ENCODE measurements at places on chromosomes 12 and 14. TPM values are rescaled to one million over a fixed set of nuclear protein-coding genes. Genes with fewer than 3 reads are reported as not detected.

Gene GPR65
- total RNA-seq: not detected

Gene UBC
- 1,587 TPM for total RNA-seq

Gene LMNTD1
- not detected for total RNA-seq

Gene NOVA1
- total RNA-seq: 3.1 TPM

Gene PSMD9
- total RNA-seq: 241 TPM

GRCh38 chr14:50599700-50600444, 39.9 kb downstream of the ATL1 start:
- peak overlapping the region; percentile 44 for H3K27ac ChIP-seq
- H3K4me1 ChIP-seq: peaks cover 32% of the 10 kb centered on the region

GRCh38 chr12:130540376-130540775, 175.7 kb downstream of the RIMBP2 start:
- no peaks in the 10 kb centered on the region for H3K36me3 ChIP-seq
- H3K27me3 ChIP-seq: no peaks in the 10 kb centered on the region
- no peaks in the 10 kb centered on the region for H3K4me1 ChIP-seq
- no peak overlapping the region for H3K27ac ChIP-seq

GRCh38 chr12:15769586-15769985, 19.6 kb downstream of the EPS8 start:
- no peak for DNase-seq
- H3K27ac ChIP-seq: no peak overlapping the region
- peaks cover 10% of the 10 kb centered on the region for H3K4me1 ChIP-seq

DNA sequence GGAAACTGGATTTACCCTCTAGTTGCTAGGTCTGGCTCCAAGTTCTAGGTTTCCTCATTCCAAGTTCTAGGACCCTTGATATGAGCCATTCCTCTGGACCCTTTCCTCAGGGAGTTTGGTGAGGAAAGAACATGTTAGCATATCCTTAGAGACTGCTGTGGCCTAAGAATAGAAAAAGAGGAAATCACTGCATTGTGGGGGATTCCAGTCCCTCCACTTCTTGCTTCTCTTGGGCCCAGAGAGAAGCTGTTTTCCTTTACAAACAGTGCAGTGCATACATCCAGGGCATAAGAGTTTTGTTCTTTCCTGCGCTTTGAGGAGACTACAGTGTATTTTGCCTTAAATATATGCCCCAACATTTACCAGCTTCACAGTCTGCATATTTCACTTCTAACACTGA, 59.0 kb downstream of the LLPH start:
- H3K27ac ChIP-seq: no peak overlapping the region
- H3K27me3 ChIP-seq: no peaks in the 10 kb centered on the region
- no peak overlapping the region for H3K4me3 ChIP-seq
- H3K4me1 ChIP-seq: no peaks in the 10 kb centered on the region
- no peaks in the 10 kb centered on the region for H3K36me3 ChIP-seq

DNA sequence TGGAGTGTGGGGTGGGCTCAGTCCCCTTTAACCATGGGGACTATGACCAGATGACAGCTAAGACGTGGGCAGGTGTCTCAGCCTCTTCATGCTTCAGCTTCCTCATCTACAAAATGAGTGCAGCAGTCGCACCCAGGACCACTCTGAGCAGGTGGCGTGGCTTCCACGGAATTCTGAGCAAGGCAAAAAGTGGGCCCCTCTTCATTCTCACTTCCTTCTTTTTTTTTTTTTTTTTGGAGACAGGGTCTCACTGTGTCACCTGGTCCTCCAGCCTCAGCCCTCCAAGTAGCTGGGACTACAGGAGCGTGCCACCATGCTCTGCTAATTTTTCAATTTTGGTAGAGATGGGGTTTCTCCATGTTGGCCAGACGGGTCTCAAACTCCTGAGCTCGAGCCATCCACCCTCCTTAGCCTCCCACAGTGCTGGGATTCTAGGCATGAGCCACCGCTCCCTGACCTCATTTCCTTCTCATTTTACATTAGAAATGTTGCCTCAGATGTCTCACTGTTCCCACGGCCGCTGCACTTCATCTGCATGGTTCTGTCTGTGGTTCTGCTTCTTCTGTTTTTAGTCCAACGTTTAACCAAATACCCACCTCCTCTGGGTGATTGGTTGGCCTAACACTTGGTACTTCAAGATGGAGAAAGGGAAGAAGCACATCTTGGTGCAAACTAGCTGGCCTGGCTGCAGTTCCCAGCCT, 41.3 kb upstream of the BCL7A start:
- DNase-seq: no peak
- H3K27me3 ChIP-seq: no peaks in the 10 kb centered on the region
- no peak overlapping the region for H3K27ac ChIP-seq
- H3K4me1 ChIP-seq: no peaks in the 10 kb centered on the region
- H3K4me3 ChIP-seq: no peak overlapping the region

- H3K4me1 ChIP-seq: peaks cover 51% of the 10 kb centered on the region
- no peaks in the 10 kb centered on the region for H3K36me3 ChIP-seq
- H3K4me3 ChIP-seq: no peak overlapping the region
- peak overlapping the region; percentile 97 for H3K27ac ChIP-seq
These were observed 284.7 kb downstream of the DUSP6 start for GRCh38 chr12:89067421-89068187.

DNA sequence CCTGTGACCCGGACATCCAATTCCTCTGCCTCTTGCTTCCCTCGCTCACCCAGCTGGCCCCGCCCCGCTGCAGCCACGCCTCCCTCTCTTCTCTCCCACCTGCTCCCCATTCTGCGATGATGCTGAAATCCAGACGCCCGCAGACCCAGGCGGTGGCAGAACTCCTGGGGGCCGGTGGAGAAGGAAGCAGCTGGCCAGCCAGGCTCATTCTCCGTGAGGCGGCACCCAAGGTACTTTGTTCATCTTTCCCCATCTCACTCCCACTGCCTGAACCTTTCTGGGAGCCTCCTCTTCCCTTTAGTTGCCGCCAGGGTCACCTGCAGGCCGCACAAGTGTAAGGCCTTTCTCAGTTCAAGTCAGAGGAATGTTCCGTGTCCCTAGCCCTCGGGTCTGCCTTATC, 35.7 kb downstream of the FOXN4 start:
- no peaks in the 10 kb centered on the region for H3K27me3 ChIP-seq
- H3K36me3 ChIP-seq: no peaks in the 10 kb centered on the region
- no peak for DNase-seq

DNA sequence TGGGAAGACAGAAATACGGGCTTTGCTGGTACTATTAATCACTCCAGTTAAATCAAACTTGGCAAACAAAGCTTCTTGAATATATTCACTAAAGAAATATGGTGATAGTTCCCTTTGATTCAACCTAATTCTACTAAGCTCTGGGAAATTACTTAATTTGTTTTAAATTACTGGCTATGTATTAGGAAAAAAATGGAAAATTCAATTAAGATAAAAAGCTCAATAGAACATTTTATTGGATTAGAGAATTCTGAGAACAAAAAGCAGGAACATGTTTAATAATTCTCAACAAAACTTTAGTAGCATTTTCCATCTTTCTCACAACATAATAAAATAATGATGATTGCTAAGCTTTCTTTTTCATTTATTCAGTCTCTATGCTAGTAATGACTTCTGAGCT, 30.2 kb downstream of the BDKRB1 start:
- no peaks in the 10 kb centered on the region for H3K27me3 ChIP-seq
- no peaks in the 10 kb centered on the region for H3K4me1 ChIP-seq
- peaks cover 3% of the 10 kb centered on the region for H3K36me3 ChIP-seq
- H3K27ac ChIP-seq: no peak overlapping the region

DNA sequence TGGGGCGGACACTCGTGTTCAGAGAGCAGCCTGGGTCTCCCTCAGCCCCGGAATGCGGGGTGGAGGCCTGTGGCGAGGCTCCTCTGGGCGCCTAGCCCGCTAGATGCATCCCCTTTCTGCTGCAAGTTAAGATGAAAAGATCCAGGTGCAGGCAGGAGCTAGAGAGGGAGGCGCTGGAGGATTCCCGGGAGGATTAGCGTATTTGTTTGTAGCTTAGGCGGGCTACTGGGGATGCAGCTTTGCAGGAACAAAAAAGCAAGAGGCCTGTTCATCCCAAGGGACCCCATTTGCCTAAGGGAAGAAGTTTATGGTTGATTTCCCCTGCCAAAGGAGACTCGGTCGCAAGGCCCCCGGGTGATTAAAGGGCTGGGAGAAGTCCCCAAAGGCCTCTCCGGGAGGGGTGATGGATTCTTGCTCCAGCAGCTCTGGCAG, 824 bp downstream of the CCDC177 start:
- no peak for DNase-seq
- H3K27ac ChIP-seq: no peak overlapping the region
- peak overlapping the region; percentile 73 for H3K4me3 ChIP-seq
- peaks cover 6% of the 10 kb centered on the region for H3K4me1 ChIP-seq
- no peaks in the 10 kb centered on the region for H3K36me3 ChIP-seq
- H3K27me3 ChIP-seq: peaks cover 60% of the 10 kb centered on the region

DNA sequence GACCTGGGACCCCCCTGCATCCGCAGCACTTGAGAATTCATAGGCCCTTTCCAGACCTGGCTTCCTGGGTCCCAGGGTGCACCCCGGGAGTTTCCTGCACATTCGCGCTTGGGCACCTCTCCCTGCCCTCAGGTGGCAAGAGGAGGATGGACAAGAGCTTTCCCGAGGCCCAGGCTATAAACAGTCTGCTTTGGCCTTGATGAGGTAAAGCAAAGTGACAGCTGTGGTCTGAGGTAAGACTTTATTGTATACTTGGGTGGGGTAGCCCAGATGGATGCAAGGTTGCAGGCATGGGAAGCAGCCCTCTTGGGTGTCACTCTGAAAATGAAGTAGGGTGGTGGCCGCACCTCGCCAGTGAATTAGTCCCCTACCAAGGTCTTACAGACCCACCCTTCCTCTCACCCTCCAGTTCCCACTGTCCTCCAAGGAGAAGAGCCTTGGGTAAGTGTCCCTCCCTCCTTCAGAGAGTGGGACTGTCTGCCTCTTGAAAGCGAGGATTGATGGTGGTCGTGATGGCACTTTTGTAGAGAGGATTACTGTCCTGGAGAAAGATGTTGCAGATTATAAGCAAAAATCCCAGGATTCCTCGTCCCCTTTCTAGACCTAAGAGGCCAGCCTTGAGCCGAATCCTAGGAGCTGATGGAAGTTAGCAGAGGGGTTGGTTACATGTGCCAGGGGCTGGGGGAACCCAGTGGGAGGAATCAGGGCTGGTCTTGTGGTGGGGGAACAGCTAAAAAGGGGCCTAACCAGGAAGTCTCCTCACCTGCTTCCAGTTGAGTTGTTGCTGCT, 10.6 kb upstream of the CSAD start:
- no peak for DNase-seq
- no peaks in the 10 kb centered on the region for H3K27me3 ChIP-seq
- peaks cover 7% of the 10 kb centered on the region for H3K4me1 ChIP-seq
- peaks cover 25% of the 10 kb centered on the region for H3K36me3 ChIP-seq
- no peak overlapping the region for H3K27ac ChIP-seq

DNA sequence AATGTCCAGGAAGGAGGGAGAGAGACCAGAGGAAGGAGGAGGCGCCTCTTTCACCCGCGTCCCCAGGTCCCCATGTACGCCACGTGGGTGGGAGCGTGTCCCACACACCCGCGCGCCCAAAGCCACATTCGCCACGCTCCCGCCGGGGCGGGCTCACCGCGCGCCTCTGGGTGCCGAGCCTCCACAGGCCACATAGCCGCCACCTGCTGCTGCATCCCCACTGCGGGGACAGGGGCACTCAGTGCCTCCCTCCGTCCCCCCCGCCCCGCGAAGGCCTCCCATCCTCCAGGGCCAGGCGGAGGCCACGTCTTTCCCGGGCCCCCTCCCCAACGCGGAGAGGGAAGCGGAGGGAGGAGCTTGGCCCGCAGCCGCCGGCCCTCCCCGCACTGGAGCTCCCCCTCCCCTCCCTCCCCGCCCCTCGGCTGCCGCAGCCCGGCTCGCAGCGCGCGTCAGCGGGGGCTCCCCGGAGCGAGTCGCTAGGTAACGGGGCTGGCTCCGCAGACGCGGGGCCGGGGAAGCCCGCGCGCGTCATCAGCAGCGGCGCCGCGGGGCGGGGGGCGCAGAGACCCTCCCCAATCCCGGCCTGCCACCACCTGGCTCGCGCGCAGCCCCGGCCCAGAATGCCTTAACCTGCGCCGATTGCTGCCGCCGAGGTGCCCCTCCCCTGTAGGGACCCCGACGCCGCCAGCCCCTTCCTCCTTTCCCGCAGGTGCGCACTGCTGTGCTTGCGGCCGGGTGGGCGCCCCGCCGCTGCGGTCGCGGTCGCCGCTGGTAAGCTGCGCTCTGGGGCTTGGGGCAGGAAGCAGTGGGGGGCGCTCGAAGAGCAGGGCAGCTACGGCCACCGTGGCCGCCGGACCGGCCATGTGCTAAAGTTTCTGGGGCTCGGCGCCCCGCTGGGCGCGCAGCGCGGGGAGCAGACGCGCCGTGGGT, 536 bp upstream of the TUNAR start:
- peaks cover 64% of the 10 kb centered on the region for H3K27me3 ChIP-seq
- H3K36me3 ChIP-seq: no peaks in the 10 kb centered on the region
- no peak for DNase-seq
- no peak overlapping the region for H3K27ac ChIP-seq
- H3K4me3 ChIP-seq: no peak overlapping the region

- H3K27ac ChIP-seq: no peak overlapping the region
- H3K4me3 ChIP-seq: no peak overlapping the region
- no peaks in the 10 kb centered on the region for H3K36me3 ChIP-seq
- H3K27me3 ChIP-seq: no peaks in the 10 kb centered on the region
- no peak for DNase-seq
- H3K4me1 ChIP-seq: peaks cover 17% of the 10 kb centered on the region
These were observed 206.1 kb downstream of the PCNX1 start for GRCh38 chr14:71113376-71113775.

GRCh38 chr12:23895792-23896218, 53.7 kb downstream of the SOX5 start:
- DNase-seq: no peak
- H3K4me3 ChIP-seq: no peak overlapping the region
- H3K27me3 ChIP-seq: no peaks in the 10 kb centered on the region
- H3K27ac ChIP-seq: no peak overlapping the region
- H3K4me1 ChIP-seq: no peaks in the 10 kb centered on the region
- H3K36me3 ChIP-seq: no peaks in the 10 kb centered on the region

- no peaks in the 10 kb centered on the region for H3K36me3 ChIP-seq
- H3K27ac ChIP-seq: no peak overlapping the region
- DNase-seq: peak; percentile 12
- H3K27me3 ChIP-seq: no peaks in the 10 kb centered on the region
These were observed 102.9 kb downstream of the RASSF9 start for GRCh38 chr12:85733221-85733840.

DNA sequence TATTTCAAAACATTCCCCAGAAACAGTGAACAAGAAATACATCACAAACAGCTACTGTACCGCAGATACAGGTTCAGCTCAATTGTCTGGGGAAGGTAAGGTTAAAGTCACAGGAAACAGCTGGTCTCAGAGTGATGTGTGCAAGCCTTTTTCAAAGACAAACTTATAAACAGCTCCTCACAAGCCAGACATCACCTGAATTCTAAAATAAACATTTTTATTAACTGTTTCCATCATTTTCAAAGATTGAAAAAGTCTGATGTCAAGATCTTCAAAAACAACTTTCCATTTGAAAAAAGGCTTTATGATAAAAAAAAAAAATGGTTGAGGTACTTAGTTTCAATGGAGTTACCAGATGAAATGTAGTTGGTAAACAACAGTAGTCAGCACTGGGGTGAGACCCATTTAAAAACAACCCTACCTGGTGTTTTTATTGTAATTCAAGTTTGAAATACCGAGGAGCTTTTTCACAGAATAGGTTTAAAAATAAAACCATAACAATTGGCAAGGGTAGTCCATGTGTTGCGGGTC, 4.0 kb downstream of the BTG1 start:
- H3K4me1 ChIP-seq: peaks cover 31% of the 10 kb centered on the region
- no peak for DNase-seq
- H3K36me3 ChIP-seq: peaks cover 44% of the 10 kb centered on the region
- H3K27ac ChIP-seq: no peak overlapping the region
- H3K4me3 ChIP-seq: peak overlapping the region; percentile 87

Measured in PC-3 (cell line).